ENCODE measurements at places on chromosomes 6 and 20.

- no peak for DNase-seq
Measured at GRCh38 chr6:140071601-140072062, 697.2 kb upstream of the CITED2 start.

DNA sequence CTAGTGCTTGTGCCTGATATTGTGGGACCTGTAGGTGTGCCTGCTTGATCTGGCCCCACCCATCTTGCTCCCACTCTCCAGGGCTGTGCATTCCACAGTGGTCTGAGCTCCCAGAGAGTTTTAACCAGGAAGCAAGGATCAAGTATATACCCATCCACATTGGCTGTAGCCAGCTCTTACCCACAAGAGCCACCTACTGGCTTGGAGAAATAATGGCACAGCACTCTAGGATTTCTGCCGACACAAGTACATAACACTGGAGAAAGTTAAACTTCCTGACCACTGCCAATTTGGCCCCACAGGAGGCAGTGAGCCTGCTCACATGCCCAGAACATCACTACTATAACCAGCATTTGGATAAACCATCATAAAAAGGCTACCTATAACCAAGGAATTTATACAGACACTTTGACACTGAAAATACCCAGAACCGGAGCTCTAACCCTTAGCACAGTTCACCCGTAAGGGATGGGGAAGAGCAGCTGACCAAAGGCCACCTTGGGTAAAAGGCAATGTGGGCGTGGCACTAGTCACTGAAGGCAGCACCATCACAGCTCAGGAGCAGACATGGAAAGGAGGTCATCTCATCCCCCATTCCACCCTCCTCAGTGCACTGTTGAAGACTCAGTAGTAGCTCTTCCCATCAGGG lies 440.4 kb downstream of the BTBD3 start:
- DNase-seq: peak; percentile 52

- no peak for DNase-seq
Measured at GRCh38 chr6:39330057-39330456, 7.6 kb upstream of the KCNK16 start.

GRCh38 chr6:33508935-33509926 lies 54.9 kb downstream of the ZBTB9 start:
- DNase-seq: no peak

GRCh38 chr20:48772183-48772976 lies 55.4 kb downstream of the PREX1 start:
- DNase-seq: no peak

- DNase-seq: no peak
Measured at GRCh38 chr6:163148451-163149278, 265.9 kb upstream of the QKI start.

DNA sequence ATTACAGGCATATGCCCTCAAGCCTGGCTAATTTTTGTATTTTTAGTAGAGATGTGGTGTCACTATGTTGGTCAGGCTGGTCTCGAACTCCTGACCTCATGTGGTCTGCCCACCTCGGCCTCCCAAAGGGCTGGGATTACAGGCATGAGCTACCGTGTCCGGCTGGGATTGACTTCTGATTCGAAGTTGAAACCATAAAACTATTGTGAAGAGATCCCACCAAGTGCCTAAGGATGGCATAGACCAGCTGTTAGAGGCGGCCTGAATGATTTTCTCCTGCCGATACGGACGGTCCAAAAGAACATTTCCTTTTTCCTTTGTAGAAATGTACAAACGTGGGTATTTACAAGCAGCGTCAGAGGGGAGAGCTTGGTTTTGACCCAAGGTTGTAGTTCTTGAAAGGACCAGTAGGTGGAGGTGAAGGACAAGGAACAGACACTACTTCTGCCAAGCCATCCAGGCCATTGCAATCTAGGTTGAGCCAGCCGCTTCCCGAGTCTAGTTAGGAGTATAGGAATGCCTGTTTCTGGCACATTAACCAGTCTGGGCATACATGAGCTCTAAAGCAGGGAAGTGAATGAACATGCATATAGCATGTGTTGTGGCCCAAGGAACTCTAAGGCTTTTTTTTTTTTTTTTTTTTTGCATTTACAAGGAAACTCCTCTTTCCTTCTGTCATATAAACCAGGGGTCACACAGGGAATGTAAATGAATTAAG lies 29.0 kb downstream of the MOCS3 start:
- peak; percentile 63 for DNase-seq

DNA sequence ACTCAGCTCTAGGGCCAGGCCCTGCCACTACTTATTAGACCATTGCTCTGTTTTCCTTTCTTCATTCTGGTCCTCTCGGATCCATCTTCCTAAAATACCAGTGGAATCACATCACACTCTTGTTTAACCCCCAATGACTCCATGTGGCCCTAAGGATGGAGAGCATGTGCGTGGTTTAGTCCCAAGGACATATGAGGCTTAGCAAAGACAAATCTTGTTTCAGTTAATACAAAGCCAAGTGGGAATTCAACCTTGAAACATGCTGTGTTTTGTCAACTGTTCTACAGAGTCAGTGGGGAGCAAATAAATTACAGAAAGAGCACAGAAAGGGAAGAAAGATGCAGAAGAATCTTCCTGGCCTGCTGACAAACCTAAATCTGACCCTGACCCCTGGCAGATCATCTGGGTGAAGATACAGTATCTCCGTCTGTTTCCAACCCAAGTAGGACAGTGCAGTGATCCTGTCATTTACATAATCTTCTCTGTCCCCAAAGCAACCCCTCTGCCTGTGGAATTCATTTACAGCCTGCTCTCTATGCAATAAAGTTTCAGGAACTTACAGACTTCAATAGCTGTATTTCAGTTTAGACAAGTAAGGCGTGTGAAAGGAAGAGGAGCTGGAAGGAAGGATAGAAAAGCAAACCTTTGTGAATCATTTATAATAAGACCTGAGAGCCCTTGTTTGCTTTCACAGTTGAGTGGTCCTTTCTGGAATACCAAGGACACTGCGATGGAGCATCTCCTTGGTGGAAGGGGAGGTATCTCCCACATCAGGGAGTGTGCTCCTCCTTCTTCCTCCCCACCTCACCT lies 144.0 kb downstream of the THBS2 start:
- no peak for DNase-seq

GRCh38 chr6:80263585-80263984 lies 157.1 kb downstream of the BCKDHB start:
- no peak for DNase-seq

DNA sequence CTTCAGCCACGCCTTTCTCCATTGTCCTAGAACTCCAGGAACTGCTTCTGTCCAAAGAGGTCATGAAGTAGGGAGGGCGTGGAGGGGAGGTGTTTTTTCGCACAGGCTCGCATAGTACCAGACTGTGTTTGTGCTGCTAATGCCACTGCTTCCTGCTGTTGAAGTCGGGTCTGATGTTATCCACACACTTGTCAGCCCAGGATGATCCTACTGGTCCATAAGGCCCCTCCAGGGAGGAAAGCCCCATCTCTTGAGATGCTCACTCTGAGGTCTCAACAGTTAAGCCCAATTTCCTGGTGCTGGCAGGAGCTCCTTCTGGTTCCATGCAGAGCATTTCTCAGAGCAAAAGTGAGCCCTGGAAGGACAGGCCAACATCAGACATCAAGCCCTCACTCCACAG lies 65.6 kb downstream of the C6orf118 start:
- DNase-seq: no peak

- DNase-seq: no peak
Measured at GRCh38 chr6:71083308-71083820, 126.5 kb upstream of the B3GAT2 start.

GRCh38 chr6:147347882-147348575 lies 143.8 kb downstream of the STXBP5 start:
- no peak for DNase-seq

- no peak for DNase-seq
Measured at GRCh38 chr6:96522465-96523009, 931 bp downstream of the UFL1 start.

All from left lobe of liver (tissue), 2 donors.